ENCODE measurements at places on chromosomes 3 and 15.

- peak; percentile 69 for DNase-seq
Observed at GRCh38 chr15:64373360-64373759, 7.9 kb downstream of the PCLAF start.

DNA sequence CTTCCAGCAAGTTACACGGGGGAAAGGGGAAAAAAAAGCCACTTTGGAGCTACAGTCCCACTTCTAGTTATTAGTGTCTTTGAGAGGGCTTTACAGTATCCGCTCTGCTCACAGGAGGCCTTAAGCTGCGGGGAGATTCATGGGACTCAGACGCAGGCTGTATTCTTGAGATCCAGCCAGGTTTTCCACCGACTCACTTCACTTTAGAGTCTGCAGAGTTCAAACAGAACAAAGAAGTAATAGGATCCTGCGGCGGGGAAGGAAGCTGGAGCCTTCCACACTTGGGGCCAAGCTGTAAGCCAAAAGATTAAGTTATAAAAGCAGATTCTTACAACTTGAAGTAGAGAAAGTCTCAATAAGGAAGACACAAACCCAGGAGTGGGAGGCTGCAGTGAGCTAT, 60.2 kb upstream of the FAM174B start:
- no peak for DNase-seq

DNA sequence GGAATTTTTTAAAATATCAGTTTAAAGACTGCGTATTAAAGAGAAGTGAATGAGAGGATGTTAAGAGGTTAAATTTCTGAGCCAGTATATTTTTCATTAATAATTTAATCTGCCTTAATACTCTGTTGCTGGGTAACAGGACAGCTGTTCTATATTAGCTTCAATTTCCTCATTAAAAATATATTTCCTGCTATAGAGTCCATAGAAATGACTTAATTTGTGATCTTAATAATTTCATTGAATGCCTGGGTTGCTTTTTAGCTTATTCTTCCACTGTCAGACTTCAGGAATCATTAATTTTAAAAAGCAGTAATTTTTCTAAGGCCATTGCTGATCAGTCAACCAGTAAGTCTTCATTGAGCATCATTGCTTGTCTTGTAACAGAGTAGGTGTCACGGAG, 129.0 kb downstream of the THSD4 start:
- DNase-seq: no peak

DNA sequence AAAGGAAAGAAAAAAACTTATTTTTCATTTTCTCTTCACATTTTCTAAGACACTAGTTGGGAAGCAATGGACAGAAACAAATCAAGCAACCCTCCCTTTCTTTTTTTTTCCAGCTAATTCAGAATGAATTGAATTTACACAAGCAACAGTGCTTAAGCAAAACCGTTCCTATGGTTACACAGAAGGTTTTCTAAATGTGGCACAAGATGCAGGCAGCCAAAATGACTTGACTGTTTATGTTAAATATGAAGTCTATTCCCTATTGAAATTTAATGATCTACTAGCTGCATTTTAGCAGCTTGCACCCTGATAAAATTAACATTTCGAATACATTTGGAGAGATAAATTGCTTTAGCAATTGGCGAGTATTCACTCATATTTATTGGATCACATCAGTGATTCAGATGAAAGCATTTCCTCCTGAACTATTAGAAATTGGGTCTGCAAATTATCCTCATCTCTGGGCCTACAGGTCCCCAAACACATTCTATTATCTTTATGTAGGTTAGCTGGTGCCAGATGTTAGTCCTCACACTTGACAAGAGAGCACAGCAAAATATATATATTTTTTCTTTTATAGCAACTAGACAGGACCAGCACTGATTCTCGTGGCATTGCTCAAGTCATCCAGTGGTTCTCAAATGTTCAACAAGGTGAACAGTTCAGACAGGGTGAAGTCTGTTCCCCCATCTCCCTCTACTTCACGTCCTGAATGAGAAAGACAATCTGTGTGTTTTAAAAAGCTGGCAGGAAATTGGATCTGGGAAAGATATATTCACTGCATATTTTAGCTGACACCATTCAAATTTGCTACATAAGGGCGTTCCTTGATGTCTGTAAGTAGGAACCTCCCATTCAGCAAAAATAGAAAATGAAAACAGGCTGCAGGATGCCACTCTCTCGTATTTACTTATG, 463.6 kb upstream of the KCNMB2 start:
- DNase-seq: no peak

DNA sequence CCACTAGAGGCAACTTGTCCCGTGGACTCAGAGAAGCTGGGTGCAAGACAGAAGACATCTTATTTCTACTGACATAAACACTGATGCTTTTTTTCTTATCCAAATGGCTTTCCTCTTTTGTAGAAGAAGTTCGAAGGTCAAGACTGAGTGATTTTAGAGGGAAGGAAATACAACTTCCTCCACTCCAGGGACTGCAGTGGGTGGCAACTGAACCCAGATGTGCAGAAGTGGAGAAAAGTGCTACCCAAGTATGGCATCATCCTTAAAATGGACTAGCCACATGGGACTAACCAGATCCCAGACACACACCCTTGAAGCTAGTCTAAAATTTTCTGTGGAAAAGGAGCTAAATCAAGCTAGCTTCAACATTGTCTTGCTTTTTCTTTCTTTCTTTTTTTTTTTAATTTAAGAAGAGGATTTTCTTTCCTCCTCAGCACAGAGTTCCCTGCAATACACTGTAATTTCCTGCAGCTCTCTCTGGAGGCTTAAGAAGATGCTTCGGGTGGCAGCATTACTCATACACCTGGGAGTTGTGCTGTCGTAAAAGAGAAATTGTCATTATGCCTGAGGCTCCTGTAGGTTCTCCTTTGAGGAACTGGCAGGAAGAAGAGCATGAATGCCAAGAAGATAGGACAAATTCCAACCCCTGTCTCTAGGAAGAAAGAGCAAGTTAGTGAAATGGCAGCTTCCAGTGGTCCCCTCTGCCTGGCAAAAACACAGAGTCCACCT, 3.8 kb upstream of the FRMD4B start:
- no peak for DNase-seq

GRCh38 chr3:33256249-33256648, 21.0 kb upstream of the FBXL2 start:
- no peak for DNase-seq

- no peak for DNase-seq
Observed at GRCh38 chr3:194588741-194589140, 44.5 kb downstream of the TMEM44 start.

DNA sequence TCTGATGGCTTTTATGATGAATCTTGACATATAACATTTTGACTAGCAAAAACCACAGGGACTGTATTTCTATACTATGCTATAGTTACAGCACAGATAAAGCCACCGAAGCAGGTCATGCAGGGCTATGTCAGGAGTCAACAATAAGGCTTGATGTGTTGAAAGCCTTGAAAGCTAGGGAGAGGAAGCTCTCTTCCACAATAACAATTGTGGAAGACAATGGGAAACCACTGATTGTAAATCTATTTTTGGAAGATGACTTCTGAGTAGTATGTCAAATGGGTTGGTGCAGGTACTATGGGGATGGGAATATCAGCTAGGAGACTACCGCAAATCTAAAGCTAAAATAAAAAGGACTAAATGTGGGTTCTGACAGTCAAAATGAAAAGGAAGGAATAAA, 4.0 kb upstream of the AQR start:
- DNase-seq: peak; percentile 27

- no peak for DNase-seq
Observed at GRCh38 chr3:14376348-14377043, 25.9 kb upstream of the SLC6A6 start.

DNA sequence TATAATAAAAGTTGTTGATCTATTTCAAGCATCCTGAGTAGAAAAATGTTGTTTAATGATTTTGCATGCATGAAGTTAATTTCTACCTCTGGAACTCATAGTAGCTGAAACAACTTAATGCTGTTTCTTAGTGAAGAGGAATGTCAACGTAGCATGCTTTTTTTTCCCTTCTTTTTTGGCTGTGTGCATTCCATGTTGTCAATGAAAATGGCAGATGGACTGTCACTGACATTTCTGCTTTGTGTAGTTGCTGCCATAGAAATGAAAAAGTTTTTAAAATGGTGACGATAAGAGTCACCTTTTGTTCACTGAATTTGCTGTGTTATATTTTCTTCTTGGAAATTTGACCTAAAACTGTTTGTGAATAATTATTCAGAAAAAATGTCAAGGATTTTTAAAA, 116.3 kb downstream of the CHL1 start:
- no peak for DNase-seq

GRCh38 chr3:143291836-143292447, 172.4 kb downstream of the CHST2 start:
- DNase-seq: no peak

Data from KBM-7 (cell line).